ENCODE measurements at places on chromosomes 5 and 9. TPM values are rescaled to one million over a fixed set of nuclear protein-coding genes. Genes with fewer than 3 reads are reported as not detected.

Gene DCAF12
- total RNA-seq, result 16.4 TPM

Gene TNPO1
- 69.8 TPM for total RNA-seq

Gene DCAF10
- total RNA-seq, result 20.8 TPM

Gene SERF1A
- 9.6 TPM for total RNA-seq

Gene NIPAL4
- total RNA-seq, result not detected

Gene ALDH1A1
- 20.7 TPM for total RNA-seq

Gene OBP2B
- total RNA-seq, result not detected

Gene PTPRD
- total RNA-seq, result 15.6 TPM

DNA sequence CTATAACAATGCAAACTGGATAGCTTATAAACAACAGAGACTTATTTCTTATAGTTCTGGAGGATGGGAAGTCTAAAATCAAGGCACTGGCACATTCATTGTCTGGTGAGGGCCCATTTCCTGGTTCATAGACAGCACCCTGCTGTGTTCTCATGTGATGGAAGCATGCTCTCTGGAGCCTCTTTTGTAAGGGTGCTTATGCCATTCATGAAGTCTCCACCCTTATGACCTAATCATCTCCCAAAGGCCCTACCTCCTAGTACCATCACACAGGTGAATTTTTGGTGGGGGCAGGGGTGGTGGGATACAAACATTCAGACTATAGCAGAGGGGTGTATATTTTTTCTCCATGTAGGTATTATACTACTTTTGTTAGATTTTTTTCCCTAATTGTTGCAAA is 92.4 kb downstream of the UNC13B start:
- no peak for DNase-seq

GRCh38 chr5:58763390-58763789 is 180.5 kb downstream of the RAB3C start:
- no peak for DNase-seq

DNA sequence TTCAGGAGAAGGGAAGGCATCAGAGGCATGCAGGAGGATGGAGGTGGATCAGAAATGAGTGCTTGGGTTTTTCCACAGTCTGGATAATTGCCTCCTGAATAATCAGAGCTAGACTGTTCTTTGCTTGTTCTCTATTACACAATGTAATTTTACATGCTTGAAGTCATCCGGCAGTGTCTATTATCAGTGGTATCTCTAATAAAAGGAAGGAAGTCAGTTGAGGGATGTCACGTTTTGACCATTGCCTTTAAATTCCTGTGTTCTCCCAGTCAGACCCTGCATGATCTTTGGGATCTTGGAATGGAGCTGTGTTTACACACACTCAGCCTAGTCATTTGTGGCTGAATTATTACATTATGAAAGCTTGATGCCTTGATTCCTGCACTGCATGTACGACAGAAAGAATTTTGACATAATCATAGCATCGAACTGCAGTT is 91.0 kb downstream of the PDE8B start:
- DNase-seq, result no peak

GRCh38 chr5:34550247-34550646 is 105.9 kb upstream of the RAI14 start:
- DNase-seq, result no peak

GRCh38 chr5:4479426-4479825 is 660.7 kb upstream of the ADAMTS16 start:
- no peak for DNase-seq

- no peak for DNase-seq
Measured at GRCh38 chr9:25813478-25813877, 135.2 kb upstream of the TUSC1 start.

GRCh38 chr5:121031491-121031890 is 567.4 kb downstream of the PRR16 start:
- DNase-seq, result no peak

GRCh38 chr9:4604678-4605095 is 57.4 kb upstream of the PLPP6 start:
- no peak for DNase-seq

- no peak for DNase-seq
Measured at GRCh38 chr5:143653256-143653655, 158.7 kb upstream of the HMHB1 start.

- no peak for DNase-seq
Measured at GRCh38 chr9:86550401-86550800, 196.2 kb upstream of the TUT7 start.

DNA sequence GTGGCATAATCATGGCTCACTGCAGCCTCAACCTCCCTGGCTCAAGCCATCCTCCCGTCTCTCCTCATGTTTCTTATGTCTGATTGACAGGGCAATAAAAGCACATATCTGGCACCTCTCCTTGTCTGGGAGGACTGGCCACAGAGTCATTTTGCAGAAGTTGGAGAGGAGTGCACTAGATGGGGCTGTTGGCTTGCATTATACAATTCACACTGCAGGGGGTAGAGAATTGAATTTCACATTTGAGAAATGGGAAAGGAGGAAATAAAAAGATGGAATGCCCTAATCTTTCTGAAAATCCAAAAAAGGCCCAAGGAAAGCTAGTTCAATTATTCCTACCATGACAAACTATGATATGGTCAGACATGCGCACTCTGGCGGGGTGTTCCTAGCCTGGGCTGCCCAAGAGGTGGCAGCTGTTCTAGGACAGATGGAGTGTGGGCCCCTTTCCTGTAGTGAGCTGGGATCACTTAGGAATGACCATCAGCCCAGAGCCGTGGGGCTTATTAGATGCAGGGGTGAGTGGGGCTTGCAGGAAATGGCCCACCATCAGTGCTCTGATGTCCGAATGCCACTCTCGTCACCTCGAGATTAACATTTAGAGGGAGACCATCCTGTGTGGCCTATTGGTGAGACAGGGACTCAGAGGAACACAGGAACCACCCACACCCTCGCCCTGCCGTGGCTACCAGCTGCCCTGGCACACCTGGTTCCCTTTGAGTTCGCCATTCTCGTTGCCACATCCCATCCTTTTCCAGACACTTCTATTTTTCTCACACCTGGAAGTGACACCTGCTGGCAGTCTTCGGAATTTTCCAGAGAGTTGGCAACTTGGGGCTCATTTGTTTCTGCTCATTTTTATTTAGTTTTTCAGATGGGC is 21.8 kb upstream of the ANKRD18A start:
- DNase-seq, result no peak

- no peak for DNase-seq
Measured at GRCh38 chr5:76471987-76472334, 68.9 kb downstream of the IQGAP2 start.

- no peak for DNase-seq
Measured at GRCh38 chr5:72623323-72623722, 116.1 kb upstream of the ZNF366 start.
